ENCODE measurements at places on chromosomes 6 and 20.

GRCh38 chr6:47075741-47076421 lies 33.7 kb upstream of the ADGRF1 start:
- DNase-seq: no peak

DNA sequence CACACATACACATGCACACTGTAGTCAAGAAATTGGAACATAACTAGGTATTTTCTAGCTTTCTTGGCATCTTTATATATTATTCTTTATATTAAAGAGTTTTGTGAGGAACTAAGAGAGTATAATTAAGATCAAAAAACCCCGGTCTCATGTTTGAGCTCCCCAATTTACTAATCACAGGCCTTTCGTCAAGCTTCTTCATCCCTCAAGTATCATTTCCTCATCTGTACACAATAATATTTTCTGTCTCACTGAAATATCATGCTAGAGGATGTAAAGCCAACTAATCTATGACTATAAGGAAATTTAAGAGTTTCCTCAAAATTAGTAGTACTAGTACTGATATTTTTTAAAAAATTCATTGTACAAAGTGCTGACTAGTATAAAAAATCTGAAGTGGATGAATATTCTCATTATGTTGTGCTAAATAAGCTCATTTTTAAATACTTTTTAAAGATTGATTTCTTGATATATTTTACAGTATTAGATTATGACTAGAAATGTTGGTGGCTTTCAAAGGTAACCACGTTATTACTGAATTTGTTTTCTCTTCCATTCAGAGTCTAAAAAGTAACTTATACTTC lies 28.0 kb downstream of the PEX3 start:
- no peak for DNase-seq

DNA sequence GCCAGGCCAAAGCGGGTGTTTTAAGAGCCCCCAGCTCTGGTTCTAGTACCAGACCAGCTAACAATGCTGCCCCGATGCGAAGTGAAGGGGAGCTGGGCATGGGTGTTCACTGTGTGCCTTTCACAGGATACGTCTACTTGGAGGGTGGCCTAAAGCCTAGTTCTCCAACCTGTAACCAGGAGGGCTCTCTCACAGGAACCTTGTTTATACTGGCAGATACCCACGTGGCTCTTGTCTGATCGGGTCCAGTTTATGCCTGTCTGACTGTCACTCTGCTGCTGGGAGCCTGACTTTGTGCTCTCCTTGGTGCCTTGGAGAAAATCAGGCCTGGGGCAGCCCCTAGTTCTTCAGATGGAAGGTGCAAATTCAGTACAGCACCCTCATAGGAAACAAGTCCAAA lies 60.2 kb upstream of the RNF144B start:
- no peak for DNase-seq

- peak; percentile 19 for DNase-seq
These were observed 23.9 kb downstream of the FAM50B start for GRCh38 chr6:3873051-3873450.
